HFFc6 (cell line): ENCODE measurements at places on chromosomes 4 and X. TPM values are rescaled to one million over a fixed set of nuclear protein-coding genes. Genes with fewer than 3 reads are reported as not detected.

Gene IL9R
- total RNA-seq = 0.12 TPM in 1 of 3 replicates, not detected in the others

DNA sequence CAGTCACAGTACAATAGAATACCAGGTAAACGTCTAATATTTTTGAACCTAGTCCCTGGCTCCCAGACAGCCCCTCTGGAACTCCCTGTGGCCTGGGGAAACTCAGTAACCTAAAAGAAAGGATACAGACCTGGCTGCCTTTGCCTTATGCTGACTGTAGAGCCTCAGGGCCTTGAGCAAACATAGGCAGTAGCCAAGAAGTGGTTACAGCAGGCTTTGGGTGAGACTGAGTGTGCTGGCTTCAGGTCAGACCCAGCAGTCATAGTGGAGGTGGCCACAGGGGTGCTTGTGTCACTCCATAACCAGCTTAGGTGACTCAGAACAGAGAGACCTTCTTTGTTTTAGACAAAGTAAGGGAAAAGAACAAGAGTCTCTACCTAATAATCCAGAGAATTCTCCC is 141.8 kb upstream of the PRDX4 start:
- H3K27me3 ChIP-seq = no peaks in the 10 kb centered on the region
- H3K4me1 ChIP-seq = no peaks in the 10 kb centered on the region
- no peak overlapping the region for H3K4me3 ChIP-seq
- no peak overlapping the region for H3K27ac ChIP-seq
- no peak for DNase-seq

Gene FAM47A
- total RNA-seq = not detected in 3 replicates

DNA sequence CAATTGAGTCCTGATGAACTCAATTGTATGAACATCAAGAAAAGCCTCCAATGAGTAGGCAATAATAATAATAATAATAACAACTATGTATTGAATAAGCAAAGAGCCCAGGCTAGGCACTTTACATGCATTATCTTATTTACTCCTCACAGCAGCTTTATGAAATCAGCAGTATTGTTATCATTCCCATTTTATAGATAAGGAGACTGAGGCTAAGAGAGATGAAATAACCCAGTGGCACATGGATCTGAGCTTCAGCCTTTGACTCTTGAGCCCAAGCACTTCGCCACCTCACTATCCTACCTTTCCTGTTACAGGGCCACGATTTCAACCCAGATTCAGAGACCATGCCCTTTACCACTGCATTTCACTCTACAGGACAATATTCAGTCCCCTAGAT is 3.2 kb downstream of the RAB33A start:
- no peaks in the 10 kb centered on the region for H3K36me3 ChIP-seq
- no peak overlapping the region for H3K4me3 ChIP-seq
- no peak for DNase-seq

GRCh38 chrX:1213971-1214370 is 1.5 kb upstream of the CRLF2 start:
- H3K36me3 ChIP-seq = no peaks in the 10 kb centered on the region
- no peak for DNase-seq
- peaks cover 6% of the 10 kb centered on the region for H3K27me3 ChIP-seq
- no peak overlapping the region for H3K27ac ChIP-seq

DNA sequence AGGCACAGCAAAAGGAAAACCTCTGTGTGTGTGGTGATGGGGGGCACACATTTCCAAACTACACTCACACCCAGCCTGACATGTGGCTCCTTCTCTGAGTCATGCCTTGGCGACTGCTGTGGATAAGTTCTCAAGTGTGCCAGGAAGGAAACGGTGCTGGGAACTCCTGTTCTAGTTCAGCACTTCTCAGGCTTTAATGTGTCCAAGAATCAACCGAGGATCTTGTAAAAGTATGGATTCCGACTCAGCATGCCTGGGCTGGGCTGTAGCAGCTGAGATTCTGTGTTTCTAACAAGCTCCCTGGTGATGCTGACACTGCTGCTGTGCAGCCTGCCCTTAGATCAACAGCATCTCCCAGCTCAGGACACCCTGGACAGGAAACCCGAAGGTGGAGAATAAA is 20.2 kb downstream of the CLNK start:
- H3K36me3 ChIP-seq = no peaks in the 10 kb centered on the region
- H3K27me3 ChIP-seq = peaks cover 32% of the 10 kb centered on the region
- H3K4me1 ChIP-seq = peaks cover 11% of the 10 kb centered on the region
- H3K27ac ChIP-seq = no peak overlapping the region
- H3K4me3 ChIP-seq = no peak overlapping the region
- DNase-seq = peak; percentile 76

DNA sequence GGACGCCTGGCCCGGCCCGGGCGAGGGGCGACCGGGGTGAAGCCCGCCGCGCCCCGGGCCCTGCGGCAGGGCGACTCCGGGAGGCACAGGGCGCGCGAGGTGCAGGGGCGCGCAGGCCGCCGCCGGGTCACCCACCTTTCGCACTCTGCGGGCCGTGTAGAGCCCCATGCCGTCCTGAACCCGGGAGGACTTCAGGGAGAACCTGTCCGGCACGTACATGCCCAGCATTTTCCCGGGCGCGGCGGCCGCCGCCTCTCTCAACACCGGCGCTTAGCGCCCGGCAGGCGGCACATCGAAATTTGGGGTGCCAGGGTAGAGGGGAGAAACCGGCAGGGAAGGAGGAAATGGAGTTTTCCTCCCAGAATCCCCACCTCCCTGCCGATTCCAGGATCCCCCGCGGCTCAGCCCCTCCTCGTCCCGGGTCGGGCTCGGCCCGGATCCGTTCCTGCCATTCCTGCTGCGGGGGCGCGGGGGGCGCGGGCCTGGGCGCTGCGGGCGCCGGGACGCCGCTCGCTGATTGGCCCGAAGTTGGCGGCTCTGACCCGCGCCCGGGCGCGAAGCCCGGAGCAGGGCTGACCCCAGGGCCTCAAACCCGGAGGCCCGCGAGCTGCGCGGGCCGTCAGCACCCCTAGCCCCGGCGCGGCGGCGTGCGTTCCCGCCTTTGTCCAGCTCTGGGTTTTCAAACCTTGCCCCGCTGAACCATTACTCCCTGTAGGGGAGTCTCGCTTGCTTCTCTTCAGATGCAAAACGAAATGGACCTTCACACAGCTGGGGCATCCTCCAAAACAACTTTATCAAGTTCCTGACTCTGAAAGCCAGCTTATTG is at the start of gene PRDM5:
Gene PRDM5 (minus strand): TSS at position 346 of the 826 bp plus-strand sequence. CDS start 118 bp downstream, at position 228.
- peak within 1 kb of the TSS; percentile 94 for H3K27ac ChIP-seq
- H3K4me3 ChIP-seq = peak within 1 kb of the TSS; percentile 91
- H3K4me1 ChIP-seq = peaks cover 49% of the 10 kb centered on the region
- H3K36me3 ChIP-seq = no peaks in the 10 kb centered on the region

- no peaks in the 10 kb centered on the region for H3K27me3 ChIP-seq
- peaks cover 34% of the 10 kb centered on the region for H3K4me1 ChIP-seq
- DNase-seq = no peak
- H3K36me3 ChIP-seq = peaks cover 30% of the 10 kb centered on the region
- H3K27ac ChIP-seq = peak overlapping the region; percentile 83
Measured at GRCh38 chrX:65667157-65667502, 324 bp upstream of the MSN start.

DNA sequence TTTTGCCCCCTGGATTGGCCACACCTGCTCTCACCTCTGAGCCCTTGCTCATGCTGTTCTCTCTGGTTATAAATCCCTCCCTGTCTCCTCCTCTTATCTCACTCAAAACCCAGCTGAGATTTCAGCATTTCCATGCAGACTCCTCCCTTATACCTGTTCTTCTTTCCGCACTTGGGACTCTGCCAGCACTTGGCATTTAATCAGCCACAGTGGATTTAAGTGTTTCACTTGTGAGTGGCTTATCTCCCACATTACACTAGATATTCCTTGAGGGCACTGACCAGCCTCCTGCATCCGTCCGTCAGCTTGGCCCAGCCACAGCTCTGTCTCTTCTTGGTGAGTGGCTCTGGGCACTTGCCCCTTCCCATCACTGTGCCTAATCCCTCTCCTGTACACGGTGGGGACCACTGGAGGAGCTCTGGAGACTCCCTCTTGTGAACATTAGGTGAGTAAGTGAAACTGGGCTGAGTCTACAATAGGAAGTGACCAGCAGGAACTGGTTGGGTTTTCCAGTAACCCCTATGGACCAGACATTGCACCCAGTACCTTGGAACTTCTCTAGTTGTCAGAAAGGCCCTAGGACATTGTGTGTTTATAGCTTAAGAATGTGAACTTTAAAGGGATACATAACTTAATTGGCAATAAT is 19.9 kb downstream of the FGFBP1 start:
- DNase-seq = no peak
- peaks cover 7% of the 10 kb centered on the region for H3K36me3 ChIP-seq
- H3K4me3 ChIP-seq = no peak overlapping the region
- no peaks in the 10 kb centered on the region; the same call in 1 of the 2 replicates for H3K27me3 ChIP-seq
- H3K27ac ChIP-seq = no peak overlapping the region

Gene MAP9
- 7.0 to 12.6 TPM (median 12.1 TPM) in 3 replicates for total RNA-seq

- no peak overlapping the region for H3K4me3 ChIP-seq
- H3K27ac ChIP-seq = no peak overlapping the region
- DNase-seq = no peak
- no peaks in the 10 kb centered on the region for H3K36me3 ChIP-seq
- H3K4me1 ChIP-seq = no peaks in the 10 kb centered on the region
Measured at GRCh38 chrX:140354431-140355120, 150.3 kb downstream of the SOX3 start.

GRCh38 chr4:140609548-140610425 is 41.0 kb upstream of the UCP1 start:
- 0 out of 2 replicates have a peak, but pooled peaks cover 8% of the 10 kb centered on the region for H3K4me1 ChIP-seq
- H3K36me3 ChIP-seq = no peaks in the 10 kb centered on the region
- H3K27me3 ChIP-seq = peaks cover 12% of the 10 kb centered on the region
- no peak overlapping the region; the same call in 1 of the 2 replicates for H3K4me3 ChIP-seq
- H3K27ac ChIP-seq = no peak overlapping the region

DNA sequence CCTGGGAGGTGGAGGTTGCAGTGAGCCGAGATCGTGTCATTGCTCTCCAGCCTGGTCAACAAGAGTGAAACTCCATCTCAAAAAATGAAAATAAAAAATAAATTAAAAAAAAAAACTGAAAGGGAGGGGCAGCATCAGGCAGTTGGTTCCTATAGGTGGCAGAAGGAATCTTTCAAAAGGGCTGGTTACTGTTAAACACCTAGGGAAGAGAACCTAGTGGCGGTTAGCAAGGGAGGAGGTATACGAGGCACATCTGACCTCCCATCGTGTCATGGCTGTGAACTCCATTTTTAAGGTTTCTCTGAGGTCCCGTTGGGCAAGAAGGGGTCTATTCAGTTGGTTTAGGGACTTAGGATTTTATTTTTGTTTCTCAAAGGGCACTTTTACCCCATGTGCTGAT is 150.1 kb downstream of the SLC7A11 start:
- no peak overlapping the region for H3K27ac ChIP-seq
- no peak for DNase-seq
- H3K4me1 ChIP-seq = peaks cover 18% of the 10 kb centered on the region
- H3K36me3 ChIP-seq = 0 out of 2 replicates have a peak, but pooled peaks cover 5% of the 10 kb centered on the region
- peaks cover 3% of the 10 kb centered on the region; the same call in 1 of the 2 replicates for H3K27me3 ChIP-seq

Gene NONO
- total RNA-seq = 335 to 405 TPM (median 371 TPM) in 3 replicates

DNA sequence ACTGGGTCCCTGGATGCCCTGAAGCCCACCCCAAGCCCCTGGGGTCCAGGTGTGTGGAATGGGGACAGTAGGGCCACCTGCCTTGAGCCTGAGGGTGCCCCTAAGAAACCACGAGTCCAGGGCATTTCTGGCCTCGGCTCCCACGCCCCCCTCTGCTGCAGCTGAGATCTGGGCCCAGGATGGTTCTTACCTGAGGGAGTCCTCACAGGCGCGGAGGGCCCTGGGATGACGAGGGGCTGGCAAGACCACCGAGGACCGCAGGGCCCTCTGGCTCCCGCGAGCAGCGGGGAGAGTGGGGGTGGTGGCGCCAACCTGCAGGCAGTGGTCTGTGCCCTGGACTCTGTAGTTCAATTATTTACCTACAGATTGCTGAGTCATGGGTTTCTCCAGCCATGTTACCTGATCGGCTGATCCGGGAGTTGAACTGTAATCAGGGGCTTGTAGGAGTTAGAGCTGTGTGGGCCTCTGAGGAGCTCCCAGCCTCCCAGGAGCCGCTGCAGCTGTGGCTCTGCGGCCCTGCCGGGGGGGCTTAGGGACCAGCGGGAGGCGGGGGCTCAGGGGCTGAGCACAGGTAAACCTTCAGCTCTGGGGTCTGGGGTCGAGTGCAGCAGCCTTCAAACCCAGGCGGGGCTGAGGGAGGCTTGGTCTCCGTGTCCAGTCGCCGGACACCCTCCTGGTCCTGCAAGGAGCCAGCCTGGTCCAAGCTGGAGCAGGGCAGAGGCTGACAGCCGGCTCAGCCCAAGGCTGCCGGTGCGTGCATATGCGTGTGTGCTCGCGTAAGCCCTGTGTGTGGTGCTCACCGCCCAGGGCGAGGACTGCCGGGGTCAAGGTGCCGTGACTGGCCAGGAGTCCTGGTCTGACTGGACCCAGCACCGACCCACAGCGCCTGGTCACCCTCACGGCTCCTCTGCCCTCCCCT is at the start of gene SLC26A1:
Gene SLC26A1 (minus strand): TSS at position 294 of the 919 bp plus-strand sequence. CDS start 1,701 bp downstream, outside the sequence.
- H3K4me3 ChIP-seq = no peak within 1 kb of the TSS
- H3K27ac ChIP-seq = no peak within 1 kb of the TSS
- H3K4me1 ChIP-seq = peaks cover 2% of the 10 kb centered on the region; the same call in 1 of the 2 replicates
- H3K36me3 ChIP-seq = no peaks in the 10 kb centered on the region
- no peak for DNase-seq

Gene PNMA6F
- total RNA-seq = not detected in 2 replicates

DNA sequence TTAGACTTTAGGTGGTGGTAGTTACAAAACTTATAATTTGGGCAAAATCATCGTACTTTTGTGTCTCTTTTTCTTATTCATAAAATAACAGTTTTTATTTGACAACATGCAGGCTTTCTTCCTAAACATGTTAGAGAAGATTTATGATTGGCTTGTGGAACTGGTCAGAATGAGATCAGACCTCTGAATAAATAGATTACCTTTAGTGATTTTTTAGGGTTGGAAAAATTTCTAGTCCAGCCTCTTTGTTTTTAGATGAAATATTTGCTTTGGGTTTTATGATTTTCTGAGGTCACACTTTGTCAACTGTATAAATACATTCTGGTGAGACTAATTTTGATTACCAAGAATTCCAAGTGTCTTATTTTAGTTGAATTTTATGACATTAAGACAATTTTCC is 29.2 kb downstream of the MOB1B start:
- H3K27me3 ChIP-seq = no peaks in the 10 kb centered on the region
- peaks cover 31% of the 10 kb centered on the region for H3K4me1 ChIP-seq
- no peak overlapping the region for H3K4me3 ChIP-seq
- no peak for DNase-seq

DNA sequence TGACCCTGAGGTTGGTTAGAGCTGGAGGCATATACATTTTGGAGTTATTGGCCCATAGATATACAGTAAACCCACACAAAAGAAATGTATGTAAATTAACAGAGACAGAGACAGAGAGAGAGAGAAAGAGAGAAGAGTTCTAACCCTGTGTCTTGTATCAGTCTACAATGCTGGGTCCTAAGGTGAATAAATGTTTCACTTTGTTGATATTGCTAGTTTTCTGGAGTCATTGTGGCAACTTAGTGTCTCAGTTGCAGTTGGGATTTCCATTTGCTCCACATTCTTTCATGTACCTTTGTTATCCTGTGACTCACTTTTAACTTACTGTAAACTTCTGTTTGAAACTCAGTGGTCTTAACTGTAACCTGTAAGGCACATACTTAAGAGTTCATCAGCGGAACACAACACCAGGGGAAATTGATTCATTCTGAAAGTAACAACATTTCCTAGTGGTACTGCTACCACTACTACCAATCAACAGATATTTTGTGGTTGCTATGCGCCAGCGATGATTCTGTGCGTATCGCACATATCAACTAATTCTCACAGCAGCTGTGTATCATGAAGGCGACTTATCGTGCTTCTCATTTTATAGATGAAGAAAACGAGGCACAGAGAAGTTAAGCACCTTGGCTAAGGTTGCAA is 38.5 kb upstream of the ETDA start:
- H3K4me1 ChIP-seq = peaks cover 5% of the 10 kb centered on the region; the same call in 1 of the 2 replicates
- DNase-seq = no peak
- H3K4me3 ChIP-seq = no peak overlapping the region
